ENCODE measurements at places on chromosomes 2 and 18.

GRCh38 chr18:56995579-56996188, 151.2 kb upstream of the BOD1L2 start:
- no peak for DNase-seq

DNA sequence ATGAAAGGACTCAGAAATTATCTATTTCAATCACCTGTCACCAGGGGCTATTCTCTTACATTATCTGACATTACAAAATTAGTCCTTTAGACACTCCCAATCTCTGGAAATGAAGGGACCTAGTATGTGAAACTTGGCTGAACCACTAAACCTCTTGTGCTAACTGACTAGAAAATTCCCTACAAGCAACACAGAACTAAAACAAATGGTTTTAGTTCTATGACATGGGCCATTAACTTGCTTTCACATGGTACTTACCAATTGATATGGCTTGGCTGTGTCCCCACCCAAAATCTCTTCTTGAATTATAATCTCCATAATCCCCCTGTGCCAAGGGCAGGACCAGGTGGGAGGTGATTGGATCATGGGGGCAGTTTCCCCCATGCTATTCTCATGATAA, 16.6 kb downstream of the SERPINE2 start:
- DNase-seq, result no peak

- no peak for DNase-seq
Observed at GRCh38 chr2:240397924-240398645, 37.4 kb upstream of the GPC1 start.

DNA sequence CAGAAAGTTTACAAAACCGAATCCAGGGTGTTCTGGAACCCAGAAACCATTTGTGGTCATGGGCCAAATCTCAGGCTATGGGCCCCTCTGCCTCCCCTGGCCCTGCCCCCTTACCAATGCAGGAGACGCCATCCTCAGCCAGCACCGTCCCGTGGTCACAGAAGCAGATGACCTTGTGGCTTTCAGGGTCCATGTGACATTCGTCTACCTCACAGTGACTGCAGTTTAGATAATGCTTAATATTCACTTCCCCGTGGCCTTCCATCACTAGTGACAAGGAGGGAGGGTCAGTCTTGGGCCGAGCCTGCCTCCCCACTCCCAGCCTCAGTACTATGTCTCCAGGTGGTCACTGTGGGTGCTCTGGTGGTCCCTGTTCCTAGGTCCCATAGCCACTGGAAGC, 111.6 kb downstream of the CLIP4 start:
- no peak for DNase-seq

DNA sequence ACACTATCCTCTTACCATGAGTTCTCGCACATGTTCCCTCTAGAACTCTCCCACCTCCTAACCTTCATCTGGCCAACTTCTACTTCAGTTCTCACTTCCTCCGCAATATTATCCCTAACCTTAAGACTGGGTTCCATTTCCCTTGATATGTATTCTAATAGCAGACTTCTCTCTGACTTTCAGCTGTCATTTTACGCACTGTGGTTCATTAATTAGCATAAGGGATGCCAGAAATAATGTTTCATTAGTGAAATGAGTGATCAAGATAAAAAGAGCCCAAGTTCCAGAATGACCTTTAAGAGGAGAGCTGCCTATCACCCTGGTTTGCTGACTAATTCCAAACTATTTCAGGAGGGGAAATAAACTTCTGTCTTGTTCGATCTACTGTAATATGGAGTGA, 108.6 kb upstream of the CCDC150 start:
- DNase-seq, result no peak

DNA sequence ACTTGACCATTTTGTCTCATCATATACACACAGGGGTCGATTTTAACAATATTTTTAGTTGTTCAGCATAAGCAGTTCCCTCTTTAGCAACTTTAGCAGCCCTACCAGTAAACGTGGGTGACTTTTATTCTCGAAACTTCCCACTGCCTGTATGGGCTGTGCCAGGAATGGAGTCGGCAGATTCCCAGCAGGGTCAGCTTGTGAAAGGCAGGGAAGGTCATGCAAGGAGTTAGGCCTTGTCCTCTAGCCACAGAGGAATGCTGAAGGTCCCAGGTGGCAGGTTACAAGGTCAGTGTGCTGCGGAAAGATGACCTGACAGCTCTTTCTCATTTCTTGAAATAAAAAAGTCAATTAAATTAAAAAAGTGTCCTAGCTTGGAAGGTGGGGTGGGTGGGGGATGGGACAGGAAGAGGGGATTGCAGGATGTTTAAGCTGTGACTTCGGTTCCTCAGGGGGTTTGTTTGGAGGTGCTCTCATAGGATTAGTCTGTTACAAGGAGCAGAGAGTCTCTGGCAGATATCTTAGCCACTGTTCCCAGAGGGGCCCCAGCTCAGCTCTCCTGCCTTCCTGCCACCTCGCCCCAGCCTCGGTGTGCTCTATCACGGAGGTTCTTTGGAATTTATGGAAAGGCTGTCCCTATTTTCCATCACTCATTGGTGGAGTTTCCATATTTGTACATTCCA, 21.4 kb downstream of the DRC1 start:
- no peak for DNase-seq

DNA sequence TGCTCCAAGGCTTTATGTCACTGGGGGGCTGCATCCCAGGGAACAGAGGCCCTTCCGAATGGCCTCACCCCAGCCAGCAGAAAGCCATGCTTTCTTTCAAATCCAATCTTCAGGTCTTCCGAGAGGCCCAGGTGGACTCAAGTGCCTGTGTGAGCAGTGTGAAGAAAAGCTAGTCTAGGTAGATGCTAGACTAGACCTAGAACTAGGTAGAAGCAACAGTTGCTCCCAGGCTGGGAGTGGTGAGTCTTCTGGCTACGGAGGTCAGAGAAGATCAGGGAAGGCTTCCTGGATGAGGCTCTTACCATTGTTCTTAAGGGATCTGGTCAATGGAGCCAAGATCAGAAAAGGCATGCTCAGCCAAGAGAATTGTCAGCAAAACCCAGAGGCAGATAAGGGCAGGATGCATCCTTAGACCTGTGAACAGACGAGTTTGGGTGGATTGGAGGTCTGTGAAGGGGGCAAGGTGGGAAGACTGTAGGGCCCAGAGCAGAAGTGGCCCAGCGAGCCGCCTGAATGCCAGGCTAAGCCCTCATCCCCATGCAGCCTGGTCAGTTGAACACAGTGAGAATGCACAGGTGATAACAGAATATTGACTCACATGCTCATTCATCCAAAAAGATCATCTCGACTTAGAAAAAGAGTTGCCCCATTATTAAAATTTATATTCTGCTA, 110.8 kb downstream of the SMAD7 start:
- no peak for DNase-seq

DNA sequence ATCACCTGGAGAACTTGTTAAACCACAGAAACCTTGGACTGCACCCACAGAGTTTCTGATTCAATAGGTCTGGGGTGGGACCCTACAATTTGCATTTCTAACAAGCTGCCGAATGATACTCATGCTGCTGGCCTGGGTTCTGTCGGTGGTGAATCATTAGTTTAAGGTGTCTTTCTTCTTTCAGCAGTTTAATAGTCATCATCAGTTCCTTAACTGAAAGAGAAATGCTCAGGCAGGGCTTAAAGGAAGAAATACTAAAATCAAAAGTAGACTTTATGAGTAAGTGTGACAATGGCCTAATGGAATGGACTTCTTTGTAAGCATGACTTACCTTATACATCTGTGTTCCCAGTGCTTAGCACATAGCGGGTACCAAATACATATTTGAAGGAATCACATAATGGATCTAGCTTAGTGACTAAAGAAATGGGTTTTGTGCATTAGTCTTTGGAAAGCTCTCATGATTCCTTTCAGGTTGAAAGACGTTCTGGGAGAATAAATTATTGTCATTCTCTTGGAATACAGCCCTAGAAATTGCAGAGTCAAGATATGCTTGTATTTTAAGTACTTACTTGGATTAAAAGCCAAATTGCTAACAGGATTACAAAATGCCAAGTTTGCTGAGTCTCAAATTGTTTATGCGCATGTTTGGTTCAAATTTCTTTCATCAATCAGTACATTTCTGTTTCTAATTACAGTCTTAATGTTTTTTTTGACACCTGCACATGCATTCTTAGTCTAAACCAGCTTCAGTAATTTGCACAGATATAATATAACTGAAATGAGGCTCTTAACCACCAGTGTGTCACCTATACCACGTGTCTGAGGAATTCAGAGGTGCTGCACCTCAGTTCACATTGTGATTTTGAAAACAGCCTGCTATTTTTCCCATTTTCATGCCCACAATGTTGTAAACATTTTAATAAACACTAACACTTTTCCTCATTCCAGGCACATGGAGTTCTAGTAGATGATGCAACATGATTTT, 220.3 kb upstream of the NRP2 start:
- DNase-seq, result no peak

DNA sequence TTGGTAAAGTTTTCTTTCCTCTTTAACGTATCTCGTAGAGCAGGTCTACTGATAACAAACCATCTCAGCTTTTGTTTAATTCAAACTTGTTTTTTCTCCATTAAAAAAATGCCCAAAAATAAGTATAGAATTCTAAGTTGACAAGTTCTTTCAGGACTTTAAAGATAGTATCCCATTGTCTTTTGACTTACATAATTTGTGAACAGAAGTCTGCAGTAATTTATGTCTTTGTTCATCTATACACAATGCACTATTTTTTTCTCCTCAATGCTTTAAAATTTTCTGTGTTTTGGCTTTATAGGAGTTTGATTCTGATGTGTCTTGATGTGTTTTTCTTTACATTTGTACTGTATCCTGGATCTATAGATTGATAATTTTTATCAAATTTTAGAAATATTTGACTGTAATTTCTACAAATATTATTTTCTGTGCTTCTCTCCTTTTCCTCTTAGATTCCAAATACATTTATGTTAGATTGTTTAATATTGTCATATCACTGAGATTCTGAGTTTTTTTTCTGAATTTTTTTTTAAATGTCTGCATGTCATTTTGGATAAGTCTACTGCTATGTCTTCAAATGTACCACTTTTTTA, 143.3 kb downstream of the FTCDNL1 start:
- no peak for DNase-seq

DNA sequence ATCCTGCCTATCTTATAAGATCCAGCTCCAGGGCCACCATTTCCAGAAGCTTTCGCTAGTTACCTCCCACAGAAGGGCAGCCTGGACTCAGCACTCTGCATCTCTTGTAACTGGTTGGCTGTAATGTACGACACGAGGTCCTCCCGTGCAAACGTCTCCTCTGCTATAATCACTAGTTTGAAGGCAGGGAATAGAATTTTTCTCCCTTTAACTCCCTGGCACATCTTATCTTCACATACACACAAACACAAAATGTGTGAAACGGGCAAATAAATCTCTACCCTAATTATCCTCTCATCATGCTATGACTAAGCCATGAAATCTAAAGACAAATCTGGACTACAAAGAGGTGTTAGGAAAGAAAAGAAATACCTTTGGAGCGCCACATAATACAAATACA, 36.8 kb downstream of the RNU4ATAC start:
- DNase-seq, result no peak

DNA sequence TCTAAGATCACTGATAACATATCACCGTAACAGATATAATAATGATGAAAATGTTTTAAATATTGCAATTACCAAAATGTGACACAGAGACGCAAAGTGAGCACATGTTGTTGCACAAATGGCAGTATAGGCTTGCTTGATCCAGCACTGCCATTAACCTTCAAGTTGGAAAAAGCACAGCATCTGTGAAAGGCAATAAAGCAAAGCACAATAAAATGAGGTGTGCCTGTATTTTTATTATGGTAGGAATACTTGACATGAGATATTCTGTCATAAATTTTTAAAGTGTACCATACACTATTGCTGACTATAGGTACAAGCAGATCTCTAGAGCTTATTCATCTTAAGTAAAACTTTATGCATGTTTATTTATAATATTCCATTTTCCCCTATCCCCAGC, 312.2 kb downstream of the PTH2R start:
- DNase-seq, result no peak

- no peak for DNase-seq
Observed at GRCh38 chr2:38163006-38163405, 87.1 kb upstream of the CYP1B1 start.

- DNase-seq, result peak; percentile 71
Observed at GRCh38 chr18:23243178-23243577, 107.9 kb downstream of the CABLES1 start.

GRCh38 chr2:71045865-71046548, 22.4 kb upstream of the NAGK start:
- no peak for DNase-seq

GRCh38 chr2:150520887-150521664, 33.6 kb upstream of the RND3 start:
- DNase-seq, result no peak

DNA sequence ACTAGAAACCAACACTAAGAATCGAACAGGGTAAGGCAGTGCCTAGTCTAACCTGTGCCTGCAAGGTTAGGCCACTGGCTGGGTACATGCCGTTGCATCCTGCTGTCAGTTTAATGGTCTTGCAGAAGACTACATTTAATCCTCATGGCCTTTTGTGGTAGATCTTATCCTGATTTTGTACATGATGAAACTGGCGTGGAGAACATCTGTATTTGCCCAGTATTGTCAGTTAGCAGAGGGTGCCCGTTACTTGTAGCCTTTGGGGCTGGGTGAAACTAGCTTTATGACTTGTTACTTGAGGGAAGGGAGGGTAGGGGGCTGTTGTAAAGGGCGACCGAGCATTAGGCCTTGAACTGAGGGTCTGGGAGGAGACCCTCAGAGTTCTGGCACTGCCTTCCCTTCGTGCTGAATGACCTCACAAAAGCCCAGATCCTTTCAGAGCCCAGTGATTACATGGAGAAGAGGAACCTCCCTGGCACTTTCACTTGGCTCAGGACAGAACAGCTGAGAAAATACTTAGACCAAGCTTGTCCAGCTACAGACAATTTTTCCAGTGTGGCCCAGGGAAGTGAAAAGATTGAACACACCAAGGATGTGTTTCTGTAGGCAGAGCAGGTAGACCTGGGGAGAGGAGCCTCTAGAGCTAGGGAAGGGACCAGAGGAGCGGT, 19.5 kb downstream of the SLC20A1 start:
- no peak for DNase-seq

- DNase-seq, result no peak
Observed at GRCh38 chr2:29706171-29706720, 215.1 kb downstream of the ALK start.

DNA sequence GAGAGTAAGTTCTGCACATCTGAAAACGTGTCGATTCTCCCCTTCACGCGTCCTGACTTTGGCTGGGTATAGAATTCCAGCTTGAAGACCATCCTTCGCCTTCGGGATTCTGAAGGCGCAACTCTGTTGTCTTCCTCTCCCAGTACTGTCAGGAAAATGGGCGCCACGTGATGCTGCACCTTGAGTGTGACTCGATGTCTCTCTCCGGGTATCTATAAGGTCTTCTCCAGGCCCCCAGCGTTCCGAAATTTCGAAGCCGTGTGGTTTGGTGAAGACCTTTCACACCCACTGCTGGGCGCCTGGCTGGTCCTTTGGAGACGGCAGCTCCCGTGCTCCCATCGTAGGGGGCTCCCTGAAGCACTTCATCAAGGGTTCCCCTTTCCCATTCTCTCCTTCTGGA, 203.7 kb downstream of the HDAC4 start:
- no peak for DNase-seq

- DNase-seq, result no peak
Observed at GRCh38 chr18:64201781-64202180, 52.9 kb upstream of the LINC00305 start.

Data from DMS79 treated with DMSO at 0.1 percent for 48 hours (cell line).